ENCODE measurements at places on chromosomes 3 and 15. TPM values are rescaled to one million over a fixed set of nuclear protein-coding genes. Genes with fewer than 3 reads are reported as not detected.

Gene PYGO1
- total RNA-seq, result 7.7 TPM

Gene KLF15
- 0.73 TPM for total RNA-seq

Gene MCF2L2
- 0.13 TPM for total RNA-seq

Gene SPATA12
- total RNA-seq, result 0.30 TPM

Gene EIF2A
- 87.8 TPM for total RNA-seq

Gene KAT2B
- total RNA-seq, result 5.9 TPM

Gene AQP9
- 0.07 TPM for total RNA-seq

Gene PATL2
- 0.16 TPM for total RNA-seq

Gene CTXN2
- total RNA-seq, result 0.07 TPM

Gene EPHA3
- not detected for total RNA-seq

Gene MTMR10
- total RNA-seq, result 19.4 TPM

Measured in A549 treated with Hydrocortisone at 1 μM for 4 hours (cell line).